GM12892 (cell line): ENCODE measurements at places on chromosomes 12 and 14.

DNA sequence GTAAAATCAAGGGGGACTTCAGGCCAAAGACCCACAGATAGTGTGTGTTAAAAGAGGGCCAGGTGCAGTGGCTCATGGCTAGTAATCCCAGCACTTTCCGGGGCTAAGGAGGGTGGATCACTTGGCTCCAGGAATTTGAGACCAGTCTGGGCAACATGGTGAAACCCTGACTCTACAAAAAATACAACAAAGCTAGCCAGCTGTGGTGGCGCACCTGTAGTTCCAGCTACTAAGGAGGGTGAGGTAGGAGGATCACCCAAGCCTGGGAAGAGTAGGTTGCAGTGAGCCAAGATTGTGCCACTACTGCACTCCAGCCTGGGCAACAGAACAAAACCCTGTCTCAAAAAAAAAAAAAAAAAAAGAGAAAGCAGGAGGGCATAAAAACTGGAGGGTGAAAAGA is 8.5 kb downstream of the VCPKMT start:
- DNase-seq: no peak

DNA sequence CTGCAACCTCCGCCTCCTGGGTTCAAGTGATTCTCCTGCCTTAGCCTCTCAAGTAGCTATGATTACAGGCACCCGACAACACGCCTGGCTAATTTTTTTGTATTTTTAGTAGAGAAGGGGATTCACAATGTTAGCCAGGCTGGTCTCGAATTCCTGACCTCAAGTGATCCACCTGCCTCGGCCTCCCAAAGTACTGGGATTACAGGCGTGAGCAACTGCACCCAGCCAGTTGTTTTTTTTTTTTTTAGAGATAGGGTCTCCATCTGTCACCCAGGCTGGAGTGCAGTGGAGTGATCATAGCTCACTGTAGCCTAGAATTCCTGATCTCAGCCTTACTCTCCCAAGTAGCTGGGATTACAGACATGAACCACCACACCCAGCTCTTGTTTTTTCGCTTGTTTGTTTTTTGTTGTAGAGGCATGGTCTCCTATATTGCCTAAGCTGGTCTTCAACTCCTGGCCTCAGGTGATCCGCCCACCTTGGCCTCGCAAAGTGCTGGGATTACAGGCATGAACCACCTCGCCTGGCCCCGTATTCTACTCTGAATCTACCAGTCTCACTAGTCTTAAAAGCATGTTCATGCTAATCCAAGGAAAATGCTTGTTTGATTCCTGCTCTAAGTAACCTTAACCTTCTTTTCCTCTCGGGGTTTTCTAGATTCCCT is 31.7 kb upstream of the STRN3 start:
- no peak for DNase-seq

DNA sequence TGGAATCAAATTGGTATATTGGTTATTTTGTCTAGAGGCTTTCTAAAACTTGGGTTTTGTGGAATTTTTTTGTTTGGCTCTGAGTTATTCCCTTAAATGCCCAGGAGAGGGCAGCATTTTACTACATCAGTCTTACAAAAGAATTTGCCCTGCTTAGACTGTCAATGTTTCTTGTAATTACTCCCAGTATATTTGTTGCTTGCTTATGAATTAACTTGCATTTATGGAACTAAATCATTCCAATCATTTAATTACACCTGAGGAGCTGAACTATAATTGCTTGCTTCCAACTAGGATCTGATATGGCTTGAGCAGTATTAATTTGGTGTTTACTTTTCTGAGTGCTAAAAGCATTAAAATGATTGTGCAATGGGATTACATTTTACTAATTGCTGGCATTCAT is 48.7 kb downstream of the MIPOL1 start:
- DNase-seq: no peak

DNA sequence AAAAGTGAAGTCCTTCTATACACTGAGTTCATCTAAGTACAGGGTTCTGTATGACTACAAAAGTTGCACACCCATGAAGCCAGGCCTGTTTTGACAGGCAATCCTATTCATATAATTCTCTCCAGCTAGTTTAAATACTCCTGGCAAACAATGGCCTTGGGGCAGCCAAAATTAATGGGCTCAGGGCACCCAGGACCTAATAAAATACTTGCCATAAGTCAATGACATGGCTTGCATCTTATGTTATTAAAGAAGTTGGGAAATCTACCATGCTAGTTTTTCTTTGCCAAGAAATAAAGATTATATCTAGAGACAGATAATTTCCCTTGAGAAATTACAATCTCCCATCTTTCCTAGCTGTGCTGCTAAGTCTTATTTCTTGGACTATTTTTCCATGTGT is 11.1 kb upstream of the TMTC1 start:
- DNase-seq: no peak

GRCh38 chr14:33414041-33414440 is 475.4 kb downstream of the NPAS3 start:
- no peak for DNase-seq

GRCh38 chr12:104683831-104684503 is 227.2 kb downstream of the CHST11 start:
- no peak for DNase-seq

DNA sequence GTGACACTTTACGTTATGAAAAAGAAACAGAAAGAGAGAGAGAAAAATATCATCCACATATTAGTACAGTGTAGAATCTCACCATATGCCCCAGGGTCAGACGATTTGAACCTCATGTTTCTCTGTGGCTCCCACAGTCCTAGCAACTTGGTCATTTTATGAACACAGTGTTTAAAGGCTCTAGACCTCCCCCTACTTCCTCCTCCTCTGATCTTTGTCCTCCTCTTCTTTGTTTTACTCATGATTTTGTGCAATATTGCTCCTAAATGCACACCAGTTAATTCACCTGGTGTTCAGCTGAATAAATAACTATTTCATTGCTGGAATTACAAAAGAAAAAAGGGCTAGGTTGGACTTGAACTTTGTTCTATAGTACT is 18.2 kb downstream of the GLT1D1 start:
- DNase-seq: no peak

DNA sequence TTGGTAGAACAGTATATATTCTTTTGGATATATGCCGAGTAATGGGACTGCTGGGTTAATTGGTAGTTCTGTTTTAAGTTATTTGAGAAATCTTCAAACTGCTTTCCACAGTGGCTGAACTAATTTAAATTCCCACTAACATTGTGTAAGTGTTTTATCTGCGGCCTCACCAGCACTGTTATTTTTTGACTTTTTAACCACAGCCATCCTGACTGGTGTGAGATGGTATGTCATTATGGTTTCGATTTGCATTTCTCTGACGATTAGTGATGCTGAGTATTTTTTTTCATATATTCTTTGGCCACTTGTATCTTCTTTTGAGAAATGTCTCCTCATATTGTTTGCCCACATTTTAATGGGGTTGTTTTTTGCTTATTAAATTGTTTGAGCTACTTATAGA is 357.4 kb downstream of the C12orf50 start:
- DNase-seq: no peak

DNA sequence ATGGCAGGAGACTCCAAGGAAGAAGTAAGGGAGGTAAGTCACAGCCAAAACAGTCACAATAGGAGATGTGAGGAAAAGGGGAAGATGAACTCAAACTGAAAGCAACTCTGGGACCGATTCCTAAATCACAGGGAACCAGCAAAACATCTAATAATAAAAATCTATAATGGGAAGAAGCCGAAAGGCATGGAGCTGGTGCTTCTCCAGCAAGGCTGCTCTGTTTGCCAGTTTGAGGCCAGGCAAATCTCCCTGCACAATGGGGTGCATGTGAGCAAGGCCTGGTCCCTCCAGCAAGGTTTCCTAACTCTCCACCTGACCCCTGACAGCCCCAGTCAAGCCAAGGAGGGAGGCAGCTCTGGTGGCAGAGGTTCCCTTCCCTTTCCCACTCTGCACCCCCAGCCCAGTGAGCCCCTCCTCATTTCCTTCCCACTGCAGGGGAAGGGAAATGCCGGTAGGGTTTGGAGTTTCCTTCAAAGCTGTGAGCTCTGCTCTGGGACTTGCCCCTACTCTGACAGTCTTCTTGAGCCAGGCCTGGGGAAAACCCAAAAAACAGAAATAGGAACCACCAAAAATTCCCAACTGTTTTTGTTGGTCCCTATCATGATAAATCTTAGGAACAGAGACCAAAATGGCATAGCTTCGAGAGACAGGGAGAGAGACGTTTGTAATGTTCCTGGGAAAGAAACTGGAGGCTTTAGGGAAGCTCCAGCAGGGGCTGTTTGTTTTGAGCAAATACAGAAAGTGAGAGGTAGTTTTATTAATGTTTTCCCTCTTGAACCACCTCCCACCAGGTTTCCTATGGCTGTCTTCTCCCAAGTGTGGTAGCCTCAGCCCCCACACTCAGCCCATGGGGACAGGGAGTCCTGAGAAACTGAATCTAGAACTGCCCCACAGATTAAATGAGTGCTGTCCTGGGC is 34.6 kb downstream of the FMNL3 start:
- no peak for DNase-seq

- no peak for DNase-seq
Measured at GRCh38 chr14:103332143-103332919, 1.7 kb upstream of the EIF5 start.

DNA sequence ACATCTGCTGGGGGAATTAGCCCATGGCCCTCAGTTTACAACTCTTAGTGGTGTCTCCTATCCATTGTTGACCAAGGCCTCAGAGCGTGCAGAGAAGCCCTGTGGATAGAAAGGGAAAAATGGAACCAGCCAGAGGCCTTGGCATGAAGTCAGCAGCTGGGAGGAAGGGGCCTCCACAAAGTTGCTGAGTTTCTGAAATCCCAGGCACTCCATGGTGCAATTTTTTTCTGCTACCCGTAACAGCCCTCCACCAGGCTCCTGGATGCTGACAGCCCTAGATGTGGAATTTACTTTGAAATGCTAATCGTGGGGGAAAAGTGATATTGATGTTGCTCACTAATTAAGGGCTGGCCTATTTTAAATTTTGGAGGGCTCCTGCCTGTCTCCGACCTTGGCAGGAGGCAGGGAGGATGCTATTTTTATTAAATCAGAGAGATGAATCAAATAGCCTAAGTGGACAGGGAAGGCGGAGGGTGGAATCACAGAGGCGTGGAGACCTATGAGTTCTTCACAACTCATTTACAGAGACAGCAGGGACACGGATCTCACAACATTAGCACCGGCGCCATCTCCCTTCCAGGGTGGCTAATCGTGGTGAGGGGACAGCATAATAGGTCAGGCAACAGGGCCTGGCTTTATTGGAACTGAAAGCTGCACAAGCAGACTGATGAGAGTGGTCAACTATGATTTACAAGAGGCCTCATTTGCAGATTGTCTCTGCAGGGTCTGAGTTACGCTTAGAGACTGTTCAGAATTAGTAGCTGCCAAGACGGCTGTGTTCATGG is 99.8 kb upstream of the WSCD2 start:
- DNase-seq: no peak

GRCh38 chr14:54493293-54493692 is 4.5 kb upstream of the GMFB start:
- DNase-seq: no peak
